Right renal pelvis (tissue), 4 donors: ENCODE measurements at places on chromosomes 13 and 19.

DNA sequence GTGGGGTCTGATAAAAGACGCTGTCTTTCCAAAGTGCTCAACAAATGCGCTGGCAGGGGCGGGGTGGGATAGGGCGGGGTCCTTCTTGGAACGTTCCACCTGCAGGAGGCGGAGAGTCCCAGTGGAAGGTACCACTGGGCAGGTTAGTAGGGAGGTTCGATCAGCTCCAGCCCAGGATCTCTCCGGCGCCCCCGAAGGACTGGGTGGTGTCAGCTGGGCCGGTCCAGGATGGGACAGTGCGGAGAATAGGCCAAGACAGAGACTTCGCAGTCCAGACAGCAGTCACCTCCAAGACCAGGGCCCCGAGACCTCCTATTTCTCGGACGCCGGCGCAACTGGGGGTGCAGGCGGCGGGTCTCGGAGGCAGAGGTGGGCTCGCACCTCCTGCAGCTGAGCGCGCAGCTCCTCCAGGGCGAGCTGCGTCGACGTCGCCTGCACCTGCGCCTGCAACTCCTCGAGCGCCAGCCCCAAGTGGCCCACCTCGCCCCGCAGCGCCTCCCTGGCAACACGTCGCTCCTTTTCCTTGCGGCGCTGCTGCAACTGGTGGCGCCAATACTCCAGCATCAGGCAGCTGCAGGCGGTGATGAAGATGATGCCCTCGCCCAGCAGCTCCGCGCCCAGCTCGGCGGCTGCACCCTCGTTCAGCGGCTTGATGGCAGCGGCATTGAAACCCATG lies 21.6 kb downstream of the VASP start:
- no peak for DNase-seq

DNA sequence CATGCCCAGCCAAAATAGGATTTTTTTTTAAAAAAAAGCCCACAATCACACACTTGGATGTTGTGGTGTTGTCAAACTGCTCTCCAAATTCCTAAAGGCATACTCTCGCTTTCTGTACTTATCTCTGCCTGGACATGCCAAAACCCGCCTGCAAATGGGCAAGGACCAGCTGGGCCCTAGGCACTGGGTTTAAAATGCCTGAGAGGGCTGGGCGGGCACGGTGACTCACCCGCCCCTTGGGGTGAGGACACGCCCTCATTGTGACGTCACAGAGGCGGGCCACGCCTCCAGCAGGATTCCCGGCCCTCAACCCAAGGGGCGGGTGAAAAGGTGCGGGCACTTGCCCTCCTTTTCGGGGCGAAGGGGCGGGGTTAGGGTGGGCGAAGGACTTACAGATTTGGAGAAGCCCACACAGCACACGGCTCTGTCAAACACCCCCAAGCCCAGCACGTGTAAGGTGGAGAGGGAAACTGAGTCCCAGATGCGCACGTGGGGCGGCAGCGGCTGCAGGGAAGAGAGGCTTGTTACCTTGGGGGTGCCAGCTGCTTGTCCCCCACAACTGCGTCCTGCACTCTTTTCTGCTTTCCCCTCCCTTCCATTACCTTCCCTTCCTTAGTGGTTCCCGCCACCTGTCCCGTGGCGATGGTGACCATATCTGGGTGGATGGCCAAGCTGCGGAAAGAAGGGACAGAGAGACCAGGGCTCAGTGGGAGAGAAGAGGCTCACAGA lies 6.6 kb downstream of the EML2 start:
- DNase-seq: no peak

- DNase-seq: no peak
Measured at GRCh38 chr13:71536201-71536600, 330.8 kb downstream of the DACH1 start.

- DNase-seq: no peak
Measured at GRCh38 chr13:47326061-47326460, 429.2 kb upstream of the HTR2A start.

DNA sequence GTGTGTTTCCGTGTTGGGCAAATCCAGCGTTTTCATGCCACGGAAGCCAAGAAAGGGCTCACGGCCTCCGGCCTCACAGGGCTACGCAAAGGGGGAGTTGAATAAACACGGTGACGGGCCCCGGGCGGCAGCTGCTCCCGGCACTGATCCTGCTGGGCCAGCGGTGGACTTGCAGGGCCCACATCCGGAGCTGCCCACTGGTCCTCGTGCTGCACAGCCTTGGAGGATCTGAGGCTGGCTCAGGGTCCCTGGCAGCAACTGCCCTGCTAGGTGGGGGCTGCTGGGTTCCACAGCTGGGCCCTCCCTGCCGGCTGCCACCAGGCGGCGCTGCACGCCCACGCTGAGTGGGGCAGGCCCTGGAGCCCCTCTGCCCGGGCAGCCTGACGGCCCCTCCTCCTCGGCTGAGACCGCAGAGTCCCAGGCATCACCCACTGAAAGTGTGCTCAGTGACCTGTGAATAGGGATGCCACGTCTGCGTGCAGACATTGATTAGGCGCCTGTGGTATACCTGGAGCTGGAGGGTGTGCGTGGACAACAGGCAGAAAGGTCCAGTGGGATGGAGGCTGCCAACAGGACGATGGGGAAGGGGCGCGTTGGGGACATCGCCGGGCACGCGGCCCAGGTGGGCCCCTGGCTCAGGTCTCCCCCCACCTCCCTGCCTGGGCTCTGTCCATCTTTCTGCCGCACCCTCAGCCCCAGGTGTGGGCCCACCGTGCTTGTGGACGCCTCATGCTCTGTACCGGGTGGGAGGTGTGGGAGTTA lies 5.3 kb upstream of the HCN2 start:
- no peak for DNase-seq

DNA sequence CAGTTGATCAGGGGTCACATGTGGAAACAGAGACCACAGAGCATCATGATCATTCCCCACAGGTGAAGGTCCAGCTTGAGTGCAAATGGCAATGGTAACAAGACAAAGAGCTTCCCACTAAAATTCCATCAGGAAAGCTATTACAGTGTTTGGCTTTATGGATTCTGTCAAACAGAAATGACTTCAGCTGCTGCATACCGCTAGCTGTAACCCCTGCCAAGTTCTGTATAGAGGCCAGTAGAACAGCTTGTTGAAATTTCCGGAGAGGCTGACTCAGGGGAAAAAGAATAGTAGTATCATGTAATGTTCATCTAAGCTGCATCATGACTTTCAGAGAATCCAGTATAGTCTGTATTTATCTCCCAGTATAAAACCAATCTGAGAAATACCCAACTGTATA lies 1704.7 kb downstream of the SLITRK5 start:
- peak; percentile 1 for DNase-seq

DNA sequence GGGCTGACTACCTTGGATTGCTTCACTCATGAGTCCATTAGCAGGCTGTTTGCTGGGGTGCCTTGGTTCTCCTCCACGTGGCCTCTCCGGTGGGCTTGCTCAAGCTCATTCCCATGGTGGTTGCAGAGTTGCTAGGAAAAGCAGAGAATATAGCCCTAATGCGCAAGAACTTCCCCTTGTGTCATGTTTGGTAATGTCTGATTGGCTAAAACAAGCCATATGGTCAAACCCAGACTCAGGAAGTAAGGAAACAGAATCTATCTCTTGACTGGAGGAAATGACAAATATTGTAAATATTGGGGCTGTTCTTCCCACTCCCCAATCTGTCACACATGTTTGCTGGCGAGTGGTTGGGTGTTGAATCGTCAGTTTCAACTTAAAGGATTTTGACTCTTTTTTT lies 12.1 kb downstream of the NFILZ start:
- no peak for DNase-seq
